ENCODE measurements at places on chromosomes 2 and 18. TPM values are rescaled to one million over a fixed set of nuclear protein-coding genes. Genes with fewer than 3 reads are reported as not detected.

GRCh38 chr2:150609831-150610582 is 122.5 kb upstream of the RND3 start:
- H3K27me3 ChIP-seq: no peaks in the 10 kb centered on the region
- H3K4me1 ChIP-seq: peaks cover 6% of the 10 kb centered on the region
- peak; percentile 91 for DNase-seq
- H3K4me3 ChIP-seq: no peak overlapping the region

GRCh38 chr2:170660409-170660808 is 54.7 kb upstream of the SP5 start:
- peak; percentile 47 for DNase-seq
- no peaks in the 10 kb centered on the region for H3K4me1 ChIP-seq
- no peak overlapping the region for H3K27ac ChIP-seq
- H3K4me3 ChIP-seq: no peak overlapping the region

GRCh38 chr2:52970642-52971041 is 797.0 kb upstream of the CHAC2 start:
- no peak for DNase-seq
- H3K27ac ChIP-seq: no peak overlapping the region
- no peaks in the 10 kb centered on the region for H3K27me3 ChIP-seq
- H3K4me1 ChIP-seq: no peaks in the 10 kb centered on the region
- H3K36me3 ChIP-seq: no peaks in the 10 kb centered on the region

GRCh38 chr2:99430614-99431291 is 59.1 kb downstream of the REV1 start:
- peak overlapping the region; percentile 57 for H3K27ac ChIP-seq
- no peaks in the 10 kb centered on the region for H3K27me3 ChIP-seq
- DNase-seq: peak; percentile 92
- H3K36me3 ChIP-seq: peaks cover 1% of the 10 kb centered on the region

GRCh38 chr18:50629148-50629631 is 69.3 kb downstream of the MAPK4 start:
- no peak overlapping the region for H3K27ac ChIP-seq
- H3K27me3 ChIP-seq: no peaks in the 10 kb centered on the region
- H3K4me3 ChIP-seq: no peak overlapping the region
- H3K36me3 ChIP-seq: no peaks in the 10 kb centered on the region

The ARL4C gene
- total RNA-seq: 50.6 TPM

The IL1A gene
- total RNA-seq: 0.17 TPM

The C1GALT1C1L gene
- 0.51 TPM for total RNA-seq

The LHCGR gene
- total RNA-seq: not detected

The AMER3 gene
- not detected for total RNA-seq

Measured in fibroblast of lung (primary cell).